ENCODE measurements at places on chromosomes 7 and 10. TPM values are rescaled to one million over a fixed set of nuclear protein-coding genes. Genes with fewer than 3 reads are reported as not detected.

TEX36 gene
- total RNA-seq, result not detected

ZNF511 gene
- total RNA-seq, result 22.7 TPM

ECD gene
- total RNA-seq, result 20.6 TPM

UCN3 gene
- total RNA-seq, result 0.26 TPM

POMZP3 gene
- 12.4 TPM for total RNA-seq

NRP1 gene
- 55.5 TPM for total RNA-seq

TRIM73 gene
- 6.3 TPM for total RNA-seq

H2BK1 gene
- total RNA-seq, result not detected

ADAMTS14 gene
- 0.16 TPM for total RNA-seq

DTX2 gene
- total RNA-seq, result 3.9 TPM

ELOVL3 gene
- total RNA-seq, result 0.13 TPM

GTF2IRD2 gene
- 22.5 TPM for total RNA-seq

ZNF804B gene
- 0.50 TPM for total RNA-seq

ADAM8 gene
- 0.71 TPM for total RNA-seq

CAMK2G gene
- 25.5 TPM for total RNA-seq

NXPH1 gene
- total RNA-seq, result 3.5 TPM
